ENCODE measurements at places on chromosomes 2 and 18.
A peak's percentile ranks its signal among the peaks of the same experiment; 100 is the strongest.

GRCh38 chr2:143690235-143690634, 561.0 kb downstream of the ARHGAP15 start:
- no peak for DNase-seq

DNA sequence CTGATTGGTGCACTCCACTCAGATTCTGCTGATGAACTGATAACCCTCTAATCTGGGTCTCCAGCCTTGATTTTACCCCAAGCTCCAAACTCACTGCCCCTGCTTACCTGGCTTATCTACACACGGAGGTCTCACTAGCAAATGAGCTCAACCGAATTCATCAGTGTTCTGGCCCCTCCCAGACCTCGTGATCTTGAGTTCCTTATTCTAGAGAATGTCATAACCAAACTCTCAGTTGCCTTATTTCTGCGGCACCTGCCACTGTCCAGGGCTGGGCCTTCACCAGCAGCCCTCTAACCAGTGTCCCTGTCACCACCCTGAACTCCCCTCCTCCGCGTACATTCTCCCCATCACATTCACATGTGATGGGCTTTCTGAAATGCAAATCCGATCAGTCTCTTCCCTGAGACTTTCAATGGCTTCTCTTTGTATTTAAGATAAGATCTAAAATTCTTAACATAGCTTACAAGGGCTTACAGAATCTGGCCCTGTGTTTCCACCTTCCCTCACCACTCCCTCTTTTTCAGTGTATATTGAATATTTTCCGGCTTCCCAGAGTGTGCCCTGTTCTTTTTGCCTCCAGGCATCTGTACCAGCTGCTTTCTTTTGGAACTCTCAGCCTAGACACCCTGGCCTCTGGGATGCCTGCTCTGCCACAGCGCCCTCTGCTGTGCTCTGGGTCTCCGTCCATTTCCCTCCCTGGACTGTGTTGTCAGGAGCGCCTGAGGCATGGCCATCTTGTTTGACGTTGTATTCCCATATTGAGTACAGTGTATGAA, 31.1 kb downstream of the NAB1 start:
- no peak for DNase-seq

DNA sequence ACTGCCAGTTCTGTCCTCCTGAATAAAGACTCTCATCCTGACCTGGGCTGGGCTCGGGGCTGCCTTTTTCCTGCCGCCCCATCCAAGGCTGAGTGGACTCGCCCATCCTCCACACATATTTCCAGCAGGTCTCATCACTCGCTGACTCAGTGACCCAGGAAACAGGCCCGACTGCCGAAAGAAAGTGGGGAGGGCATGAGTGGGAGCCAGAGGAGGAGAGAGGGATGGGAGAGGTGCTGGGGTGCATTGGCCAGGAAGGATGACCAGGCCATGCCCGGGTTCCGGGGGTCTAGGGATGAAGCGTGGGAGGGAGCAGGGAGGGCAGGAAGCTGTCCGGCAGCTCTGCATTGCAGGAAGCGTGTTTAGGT, 66.7 kb downstream of the TWIST2 start:
- no peak for DNase-seq

DNA sequence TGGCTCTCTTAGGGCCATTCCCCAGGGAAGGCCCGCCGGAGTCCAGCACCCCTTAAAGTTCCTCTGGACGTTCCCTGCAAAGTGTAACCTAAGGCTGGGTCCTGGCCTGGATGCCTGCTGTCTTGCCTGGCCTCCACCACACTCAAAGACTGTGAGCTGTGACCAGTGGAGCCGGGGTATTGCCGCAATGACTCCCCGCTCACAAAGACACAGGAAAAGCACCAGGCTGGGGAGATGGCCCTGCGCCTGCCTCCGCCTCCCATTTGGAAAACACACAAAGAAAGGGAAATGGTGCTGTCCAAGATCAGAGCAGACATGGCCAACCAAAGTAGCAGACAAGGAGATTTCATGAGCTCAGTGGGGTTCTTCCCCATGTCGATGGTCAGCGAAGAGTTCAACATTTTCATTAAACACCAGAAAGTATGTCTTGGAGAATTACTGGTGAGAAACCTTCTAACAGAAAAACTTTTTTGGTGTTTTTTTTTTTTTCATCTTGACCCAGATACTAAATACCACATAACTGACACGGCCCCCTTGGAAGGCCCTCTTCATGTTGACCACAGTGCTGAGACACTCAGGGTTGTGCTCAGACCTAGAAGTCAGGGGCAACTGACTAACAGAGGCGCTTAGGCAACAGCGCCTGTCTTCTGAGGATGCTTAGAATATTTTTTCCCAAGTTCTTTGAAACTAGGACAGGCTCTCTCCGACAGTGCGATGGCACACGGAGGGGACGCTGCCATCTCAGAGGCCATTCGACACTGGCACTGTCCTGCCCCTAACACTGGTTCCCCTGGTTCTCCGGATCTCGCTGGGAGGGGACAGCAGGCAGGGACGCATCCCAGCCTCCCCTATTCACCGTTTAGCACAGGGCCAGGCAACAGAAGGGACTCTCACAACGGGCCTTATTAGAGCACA, 226.4 kb upstream of the ID2 start:
- no peak for DNase-seq

DNA sequence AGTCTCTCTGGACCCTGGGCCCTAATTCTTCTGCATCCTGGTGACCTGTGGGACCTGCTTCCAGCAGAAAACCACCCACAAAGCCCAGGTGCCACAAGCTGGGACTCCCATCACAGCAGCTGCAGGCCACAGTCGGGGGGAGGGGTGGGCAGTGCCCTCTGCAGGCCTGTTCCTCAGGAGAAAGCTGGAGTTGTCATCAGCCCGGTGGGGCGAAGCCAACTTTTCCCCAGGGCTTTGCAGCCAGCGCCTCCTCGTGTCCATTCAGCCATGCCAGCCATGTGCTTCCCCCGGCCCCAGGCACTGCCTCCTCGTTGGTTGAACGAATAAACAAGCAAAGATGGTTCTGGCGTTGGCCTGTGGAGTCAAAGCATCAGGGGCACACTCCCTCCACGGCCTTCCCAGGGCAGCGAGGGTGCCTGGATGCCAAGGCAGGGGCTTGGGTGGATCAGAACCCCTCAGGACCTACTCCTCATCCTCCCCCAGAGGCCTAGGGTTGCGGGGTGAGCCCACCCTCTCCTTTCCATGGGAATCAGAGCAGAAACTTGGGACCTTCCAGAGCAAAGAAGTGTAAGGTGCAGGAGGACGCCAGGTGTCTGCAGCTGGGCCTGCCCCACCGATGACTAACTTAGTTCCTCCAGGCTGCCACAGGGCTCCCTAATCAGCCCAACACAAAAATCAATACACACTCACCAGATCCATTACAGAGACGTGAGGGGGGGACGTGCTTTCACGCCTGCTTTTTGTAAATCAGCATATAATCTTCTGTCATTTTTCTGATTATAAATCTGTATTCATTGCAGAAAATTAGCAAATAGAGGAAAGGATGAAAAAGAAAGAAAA, 75.7 kb upstream of the RAB6C start:
- no peak for DNase-seq

GRCh38 chr2:164766216-164766953, 75.2 kb downstream of the COBLL1 start:
- DNase-seq = no peak

GRCh38 chr2:109045505-109045904, 56.5 kb upstream of the EDAR start:
- DNase-seq = no peak

GRCh38 chr2:74093426-74093825, 54.3 kb downstream of the BOLA3 start:
- DNase-seq = no peak

DNA sequence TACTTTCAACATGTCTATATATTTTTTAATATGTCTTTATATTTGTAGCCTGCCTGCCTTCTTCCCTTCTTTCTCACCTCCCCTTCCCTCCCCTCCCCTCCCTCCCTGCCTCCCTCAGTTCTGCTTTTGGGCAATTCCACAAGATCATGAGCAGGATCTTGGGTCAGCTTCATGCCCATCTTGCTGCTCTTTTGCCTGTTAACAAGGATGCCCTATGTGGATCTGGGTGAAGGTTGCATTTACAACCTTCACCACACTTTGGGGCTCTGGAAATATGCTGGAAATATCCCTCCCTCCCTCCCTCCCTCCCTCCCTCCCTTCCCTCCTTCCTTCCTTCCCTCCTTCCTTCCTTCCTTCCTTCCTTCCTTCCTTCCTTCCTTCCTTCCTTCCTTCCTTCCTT, 334.1 kb upstream of the FAM98A start:
- no peak for DNase-seq

DNA sequence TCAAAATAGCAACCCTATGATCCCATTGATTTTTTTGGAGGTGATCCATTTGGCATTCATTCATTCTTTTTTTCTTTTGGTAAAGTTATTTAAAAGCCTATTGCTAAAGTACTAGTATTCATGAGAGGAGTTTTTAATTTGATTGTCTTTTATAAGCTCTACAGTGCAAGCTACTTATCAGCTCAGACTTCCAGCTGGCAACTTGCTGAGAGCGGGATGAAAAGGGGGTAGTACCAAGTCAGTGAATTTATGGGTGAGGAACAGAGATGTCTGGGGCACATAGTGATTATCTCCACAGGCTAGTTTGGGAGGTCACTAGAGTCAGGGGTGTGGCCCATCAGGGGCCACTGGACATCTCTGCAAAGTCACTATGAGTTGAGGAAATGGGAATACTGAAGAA, 202.4 kb downstream of the PIK3C3 start:
- DNase-seq = no peak

GRCh38 chr2:70328921-70329561, 27.2 kb upstream of the FAM136A start:
- no peak for DNase-seq

DNA sequence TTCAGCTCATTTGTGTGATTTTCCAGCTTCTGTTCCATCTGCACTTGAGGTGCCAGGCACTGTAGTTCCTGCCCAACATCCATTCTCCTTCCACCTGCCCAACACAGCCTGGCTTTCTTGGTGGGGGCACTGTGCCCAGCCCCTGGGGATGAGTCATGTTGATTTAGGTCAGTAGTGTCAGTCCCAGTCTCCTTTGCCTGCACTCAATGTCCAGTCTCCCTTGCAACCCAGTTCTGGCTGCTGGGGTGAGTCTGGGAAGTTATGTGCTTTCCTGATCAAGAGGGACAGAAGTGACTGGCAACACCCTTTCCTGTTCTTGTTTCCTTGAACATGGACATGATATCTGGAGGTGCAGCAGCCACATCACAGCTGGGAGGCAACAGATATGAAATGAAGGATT, 1.5 kb upstream of the ASB18 start:
- DNase-seq = no peak

- DNase-seq = no peak
Observed at GRCh38 chr2:241560162-241560882, 1.8 kb downstream of the BOK start.

GRCh38 chr2:235004329-235004903, 52.6 kb downstream of the SH3BP4 start:
- DNase-seq = no peak

DNA sequence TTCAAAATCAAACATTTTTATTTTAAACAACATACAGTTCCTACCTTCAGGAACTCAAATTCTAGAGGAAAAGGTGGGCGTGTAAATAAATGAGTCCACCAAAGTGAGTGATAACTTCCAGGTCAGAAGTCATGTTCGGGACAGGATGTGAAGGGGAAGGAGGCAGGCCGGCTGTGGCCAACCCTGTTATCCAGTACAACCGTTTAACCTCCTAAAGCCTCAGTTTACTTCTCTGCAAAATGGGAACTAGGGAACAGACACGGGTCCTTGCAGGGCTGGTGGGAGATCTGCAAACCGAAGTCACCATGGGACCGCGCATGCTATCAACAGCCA, 373 bp downstream of the EIPR1 start:
- DNase-seq = no peak

DNA sequence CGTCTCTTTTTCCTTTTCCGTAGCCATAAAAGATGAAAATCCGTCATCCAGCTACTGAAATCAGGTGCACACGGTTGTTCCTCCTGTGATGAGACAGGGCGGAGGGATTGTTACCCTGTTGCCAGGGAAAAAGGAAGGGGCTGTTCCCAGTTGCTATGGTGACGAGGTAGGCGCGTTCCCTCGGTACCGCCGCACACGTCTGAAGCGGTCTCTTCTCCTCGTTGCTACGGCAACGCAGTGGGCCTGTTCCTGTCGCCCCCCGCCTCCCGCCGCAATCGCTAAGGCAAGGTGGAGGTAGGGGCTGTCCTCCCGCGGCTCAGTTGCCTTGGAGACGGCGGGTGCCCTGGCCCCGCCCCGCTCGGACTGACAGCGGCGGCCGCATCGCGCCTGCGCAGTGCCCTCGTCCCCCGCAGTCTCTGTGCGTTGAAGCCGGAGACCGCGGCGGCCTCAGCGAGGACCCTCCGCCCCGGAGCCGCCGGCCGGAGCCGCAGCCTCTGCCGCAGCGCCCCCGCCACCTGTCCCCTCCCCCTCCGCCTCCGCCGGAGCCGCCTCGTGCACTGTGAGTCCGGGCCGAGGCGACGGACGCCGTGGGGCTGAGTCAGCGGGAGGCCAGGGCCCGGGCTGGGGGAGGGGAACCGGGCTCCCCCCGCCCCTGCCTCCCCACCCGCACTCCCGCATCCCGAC, at the start of gene MAPRE3:
Gene MAPRE3 (plus strand): TSS at position 394 of the 684 bp plus-strand sequence. CDS start 51,582 bp downstream, outside the sequence.
- peak; percentile 87 for DNase-seq

DNA sequence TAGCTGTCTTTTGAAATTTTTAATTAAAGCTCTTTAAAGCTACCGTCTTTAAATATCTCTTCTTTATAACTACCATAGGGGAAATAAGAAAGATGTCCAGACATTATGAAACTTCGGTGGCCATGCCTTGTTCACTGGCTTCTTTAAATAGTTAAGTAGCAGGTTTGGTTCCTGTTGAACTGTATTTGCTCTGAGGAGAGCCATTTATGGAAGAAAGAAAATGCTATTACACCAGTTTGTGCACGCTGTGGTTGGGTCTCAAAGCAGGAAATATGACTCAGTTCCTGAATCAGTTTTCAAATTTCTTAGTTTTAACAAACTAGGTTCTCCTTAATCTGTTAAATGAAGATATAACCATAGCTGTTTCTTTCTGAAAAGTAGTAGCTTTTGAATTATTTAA, 12.2 kb downstream of the ARPC2 start:
- DNase-seq = no peak

DNA sequence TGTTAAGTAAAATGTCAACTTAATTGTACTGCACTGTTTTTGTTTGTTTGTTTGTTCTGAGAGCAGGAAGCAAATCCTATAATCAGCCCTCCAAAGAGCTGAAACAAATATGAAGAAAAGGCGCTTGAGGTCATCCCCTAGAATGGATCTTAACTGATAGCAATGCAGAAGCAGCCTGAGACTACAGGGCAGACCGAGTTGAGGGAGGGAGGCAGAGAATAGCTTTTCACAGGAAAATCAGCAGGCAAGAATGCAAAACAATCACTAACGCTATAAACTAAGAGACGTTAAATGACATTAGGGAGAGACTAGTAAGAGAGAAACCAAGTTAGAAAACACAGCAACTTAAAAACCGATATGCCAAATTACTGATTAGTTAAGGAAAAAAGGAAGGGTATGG, 37.2 kb downstream of the GALNT1 start:
- no peak for DNase-seq

DNA sequence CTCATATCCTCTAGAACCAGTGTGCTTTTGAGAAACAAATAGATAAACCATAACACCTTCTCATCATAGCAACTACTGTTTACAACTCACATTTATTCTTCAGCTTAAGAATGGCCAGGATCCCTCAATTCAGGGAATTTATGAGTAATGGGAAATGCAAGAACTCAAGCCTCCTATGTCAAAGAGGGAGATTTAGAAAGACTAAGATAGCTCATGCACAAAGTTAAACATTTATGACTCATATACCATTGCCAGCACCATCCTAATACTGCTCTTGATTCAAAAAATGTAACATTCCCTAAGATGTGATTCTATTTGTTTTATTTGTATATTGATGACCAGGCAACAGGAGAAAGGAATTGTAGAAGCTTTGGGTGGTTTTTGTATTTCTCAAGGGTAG, 172.8 kb downstream of the CYP26B1 start:
- no peak for DNase-seq

Measured in NCI-H187 treated with DMSO at 0.1 percent for 48 hours (cell line).